Epithelial cell of esophagus (primary cell): ENCODE measurements at places on chromosomes 2 and 18.

GRCh38 chr18:43664487-43665008 lies 387.3 kb upstream of the SYT4 start:
- DNase-seq: no peak

DNA sequence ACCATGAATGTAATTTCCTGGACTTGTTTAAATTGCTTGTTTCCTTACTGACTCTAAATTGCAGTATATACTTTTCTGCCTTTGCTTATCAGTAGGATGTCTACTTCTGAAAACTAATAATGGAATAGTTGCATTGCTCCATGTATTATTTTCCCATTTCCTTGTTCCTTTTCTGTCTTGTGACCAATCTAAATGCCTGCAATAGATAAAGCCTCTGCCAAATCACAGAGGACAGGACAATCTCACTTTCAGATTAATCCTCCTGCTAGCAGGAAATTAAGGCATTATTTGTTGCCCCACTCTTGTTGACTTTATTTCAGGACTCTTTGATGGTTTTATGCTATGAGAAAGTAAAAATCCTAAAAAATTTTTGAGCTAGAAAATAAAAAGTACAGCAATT lies 4.7 kb upstream of the ESCO1 start:
- DNase-seq: no peak

DNA sequence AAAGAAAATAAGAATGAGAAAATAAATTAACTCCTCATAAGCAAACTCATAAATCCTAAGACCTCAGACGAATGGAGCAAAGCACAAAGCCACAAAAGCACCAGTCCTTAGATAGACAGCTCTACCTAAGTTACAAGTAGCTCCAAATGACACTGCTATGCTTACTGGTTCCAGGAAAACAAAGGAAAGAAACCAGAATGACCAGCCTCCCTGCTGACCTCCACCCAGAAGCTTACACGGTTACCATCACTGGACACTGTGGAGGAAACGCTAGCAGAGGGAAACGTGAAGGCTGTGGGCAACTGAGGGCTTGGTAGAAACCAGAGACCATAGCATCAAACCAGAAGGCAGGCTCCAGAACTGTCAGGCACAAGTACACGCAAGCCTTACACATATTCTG lies 67.8 kb downstream of the STK39 start:
- DNase-seq: no peak

- no peak for DNase-seq
Measured at GRCh38 chr2:6927186-6927585, 10.0 kb downstream of the RNF144A start.

DNA sequence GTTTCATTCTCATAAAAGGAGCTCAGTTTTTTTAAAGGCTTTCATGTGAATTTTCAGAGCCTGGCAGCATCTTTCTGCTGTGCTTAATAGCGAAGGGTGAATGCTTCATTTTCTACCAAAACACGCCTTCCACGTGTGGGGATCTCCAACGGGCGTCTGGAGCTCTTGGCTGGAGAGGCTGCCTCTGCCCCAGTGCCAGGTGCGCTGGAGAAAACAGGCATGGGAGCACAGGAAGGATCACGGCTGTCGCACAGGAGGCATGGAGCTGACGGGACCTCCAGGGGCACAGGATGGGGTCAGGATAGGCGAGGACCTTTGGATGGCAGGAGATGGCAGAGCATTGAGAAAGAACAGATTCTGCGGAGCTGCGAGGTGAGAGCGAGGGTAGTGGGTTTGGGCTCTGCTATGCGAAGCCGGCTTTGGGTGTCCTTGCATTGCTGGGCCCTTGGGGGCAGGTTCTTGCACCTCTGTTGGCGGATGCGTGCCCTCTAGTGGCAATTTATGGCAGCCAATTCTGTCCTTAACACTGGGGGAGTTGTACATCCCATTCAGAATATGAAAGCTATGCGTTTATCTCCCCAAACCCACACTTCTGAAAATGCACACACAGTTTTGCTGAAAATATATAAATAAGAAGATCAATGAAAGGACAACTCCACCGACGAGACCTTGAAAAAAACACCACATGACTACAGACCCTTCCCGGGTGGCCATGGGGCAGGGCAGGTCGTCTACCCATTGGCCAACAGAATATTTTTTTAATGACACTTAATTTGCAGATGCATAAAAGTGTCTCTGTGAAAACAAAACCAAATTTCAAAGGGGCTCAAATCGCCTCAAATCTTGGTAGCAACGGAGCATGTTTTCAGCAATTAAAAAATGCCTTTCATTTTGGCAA lies 90.4 kb upstream of the SLC35G4 start:
- peak; percentile 44 for DNase-seq

DNA sequence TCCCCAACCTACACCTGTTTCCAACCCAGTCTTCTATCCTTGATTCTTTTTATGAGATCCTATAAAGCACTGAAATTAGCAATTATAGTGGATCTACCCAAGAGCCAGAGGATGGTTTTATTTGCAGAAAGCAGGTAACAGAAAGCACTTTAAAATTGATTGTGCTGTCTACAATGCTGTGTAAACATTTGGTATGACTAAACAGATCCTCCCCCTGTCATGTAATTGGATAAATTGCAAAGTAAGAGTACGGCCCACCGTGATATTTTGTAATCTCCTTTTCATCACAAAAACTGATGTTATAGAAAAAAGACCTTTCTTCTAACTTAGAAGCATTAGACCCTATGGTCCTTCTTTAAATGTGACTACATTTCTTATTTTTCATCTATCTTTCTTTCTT lies 11.3 kb upstream of the PPP3R1 start:
- DNase-seq: no peak

DNA sequence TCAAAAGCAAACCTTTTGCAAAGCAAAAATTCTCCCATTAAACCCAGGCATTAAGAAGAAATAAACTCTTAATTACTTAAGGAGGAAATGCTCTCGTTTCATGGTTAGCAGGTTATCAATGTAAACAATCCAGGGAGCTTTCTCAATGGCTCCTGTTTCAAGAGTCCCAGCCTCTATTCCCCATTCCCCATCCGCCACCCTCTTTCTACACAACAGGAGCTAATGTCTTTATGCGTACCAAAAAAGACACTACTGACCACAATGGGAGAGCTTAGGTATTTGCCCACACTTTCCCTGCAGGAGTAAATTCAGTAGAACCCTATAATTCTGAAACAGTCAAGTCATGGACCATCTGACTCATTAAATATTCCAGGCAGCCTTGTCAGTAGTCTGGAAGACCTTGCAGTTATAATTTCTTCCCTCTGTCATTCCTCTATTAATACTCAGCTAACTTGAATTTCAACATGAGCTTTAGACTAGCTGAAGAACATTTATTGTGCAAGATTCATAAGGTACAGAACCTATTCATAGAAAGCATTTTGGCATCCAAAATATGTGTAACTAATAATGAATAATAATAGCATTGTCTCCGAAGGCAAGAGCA lies 48.6 kb downstream of the SLC8A1 start:
- peak; percentile 91 for DNase-seq

- DNase-seq: no peak
Measured at GRCh38 chr2:10432311-10433181, 15.6 kb downstream of the ODC1 start.

GRCh38 chr2:169767243-169767888 lies 31.3 kb upstream of the SSB start:
- peak; percentile 71 for DNase-seq

GRCh38 chr2:27920148-27920885 lies 29.8 kb downstream of the BABAM2 start:
- DNase-seq: peak; percentile 40

DNA sequence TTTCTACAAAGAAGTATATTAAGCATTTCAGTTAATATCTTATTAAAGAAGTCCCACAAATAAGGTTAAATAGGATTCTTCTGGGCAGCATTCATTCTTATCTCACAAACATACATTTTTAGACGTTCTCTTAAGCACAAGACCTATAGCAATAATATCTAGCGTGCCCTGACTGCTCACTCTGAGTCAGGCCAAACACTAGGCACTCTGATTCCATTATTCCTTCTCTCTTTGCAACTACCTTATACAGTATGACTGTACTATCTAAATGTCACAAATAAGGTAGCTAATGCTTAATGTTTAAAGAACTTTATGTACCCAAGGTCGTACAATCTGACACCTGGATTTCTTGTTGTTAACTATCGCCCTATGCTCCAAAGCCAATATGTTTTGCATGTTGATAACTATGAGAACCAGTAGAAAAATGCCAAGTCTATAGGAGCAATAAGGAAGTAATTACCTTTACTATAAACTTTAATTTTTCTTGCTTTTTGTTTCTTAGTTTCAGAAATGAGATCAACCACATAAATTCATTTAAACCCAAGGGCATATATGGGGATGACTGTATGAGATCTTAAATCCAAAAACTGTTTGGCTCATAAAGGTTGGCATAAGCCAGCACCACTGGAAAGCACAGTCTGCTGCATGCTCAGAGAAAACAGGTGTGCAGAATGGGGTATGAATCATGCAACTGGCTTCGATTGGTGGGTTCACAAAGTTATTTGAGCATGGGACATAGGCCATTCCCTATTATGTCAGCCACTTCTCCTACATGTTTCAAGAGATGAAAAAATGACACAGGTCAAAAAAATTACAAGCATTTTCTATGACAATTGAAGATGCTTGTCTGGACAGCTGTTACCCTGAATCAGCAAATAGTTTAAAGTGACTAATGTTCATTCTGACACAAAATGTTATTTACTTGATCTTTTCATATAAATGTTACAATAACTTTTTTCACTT lies 352.0 kb downstream of the IRS1 start:
- peak; percentile 95 for DNase-seq

GRCh38 chr2:217387776-217388387 lies 528.0 kb upstream of the TNP1 start:
- no peak for DNase-seq

DNA sequence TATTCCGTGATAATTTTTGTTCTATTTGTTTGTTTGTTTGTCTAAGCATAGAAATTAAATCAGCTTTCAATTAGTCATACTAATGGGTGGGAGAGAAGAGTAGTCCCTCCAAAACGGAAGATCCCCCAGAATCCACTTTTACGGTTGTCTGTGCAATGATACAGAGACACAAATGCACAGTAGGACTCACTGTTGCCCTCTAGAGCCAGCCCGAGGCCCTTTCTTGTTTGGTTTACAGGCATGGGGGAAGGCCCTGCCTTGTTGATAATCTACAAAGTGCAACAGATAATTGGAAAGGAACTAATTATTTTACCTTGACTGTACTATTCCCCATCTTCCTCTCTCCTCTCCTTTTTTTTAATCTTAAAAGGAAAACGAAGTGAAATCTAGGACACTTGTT lies 121.1 kb downstream of the ACOXL start:
- DNase-seq: peak; percentile 44

- DNase-seq: peak; percentile 42
Measured at GRCh38 chr2:26438526-26438925, 36.8 kb downstream of the DRC1 start.

DNA sequence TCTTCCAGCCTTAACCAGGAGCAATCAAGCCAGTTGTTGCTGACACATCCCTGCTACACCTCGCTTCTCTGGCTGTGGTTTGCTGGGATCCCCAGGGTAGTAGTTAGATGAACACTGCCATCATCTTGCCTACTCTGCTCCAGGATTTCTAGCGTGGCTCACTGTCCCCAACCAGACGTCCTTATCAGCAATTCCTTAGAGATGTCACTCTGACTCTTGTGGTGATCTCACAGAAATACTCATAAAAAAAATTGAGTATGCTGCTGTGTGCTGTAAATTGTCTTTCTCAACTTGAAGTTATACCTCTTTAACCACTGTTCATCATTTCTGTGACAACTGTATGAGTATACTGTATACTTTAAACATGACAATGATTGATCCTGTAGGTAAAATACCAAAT lies 63.2 kb downstream of the PLCL1 start:
- DNase-seq: no peak

GRCh38 chr18:2680216-2680792 lies 24.8 kb downstream of the SMCHD1 start:
- peak; percentile 2 for DNase-seq

DNA sequence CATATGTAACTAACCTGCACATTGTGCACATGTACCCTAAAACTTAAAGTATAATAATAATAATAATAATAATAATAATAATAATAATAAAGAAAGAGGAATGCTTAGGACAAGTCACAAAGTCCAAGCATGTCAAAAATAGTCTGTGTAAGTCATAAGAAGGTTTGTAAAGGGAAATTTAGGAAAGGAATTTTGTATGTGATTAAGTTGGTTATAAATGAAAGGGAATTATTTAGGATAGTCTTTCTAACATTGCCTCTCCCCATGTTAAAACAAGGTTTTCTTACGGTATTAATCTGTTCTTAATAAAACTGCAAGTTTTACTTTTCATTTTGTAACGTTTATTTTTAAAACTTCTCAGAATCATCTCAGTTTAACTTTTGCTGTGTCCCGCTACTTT lies 62.8 kb downstream of the SESTD1 start:
- DNase-seq: peak; percentile 13

DNA sequence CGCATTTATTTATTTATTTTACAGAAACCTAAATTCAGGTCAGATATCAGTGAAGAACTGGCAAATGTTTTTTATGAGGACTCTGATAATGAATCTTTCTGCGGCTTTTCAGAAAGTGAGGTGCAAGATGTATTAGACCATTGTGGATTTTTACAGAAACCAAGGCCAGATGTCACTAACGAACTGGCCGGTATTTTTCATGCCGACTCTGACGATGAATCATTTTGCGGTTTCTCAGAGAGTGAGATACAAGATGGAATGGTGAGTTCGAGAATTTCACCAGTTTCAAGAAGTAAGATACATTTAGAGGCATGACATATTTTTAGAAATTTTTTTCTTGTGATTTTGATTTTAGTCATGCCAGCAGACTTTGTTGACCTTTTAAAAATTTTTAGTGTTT lies 4.6 kb downstream of the CDCA7 start:
- DNase-seq: no peak

DNA sequence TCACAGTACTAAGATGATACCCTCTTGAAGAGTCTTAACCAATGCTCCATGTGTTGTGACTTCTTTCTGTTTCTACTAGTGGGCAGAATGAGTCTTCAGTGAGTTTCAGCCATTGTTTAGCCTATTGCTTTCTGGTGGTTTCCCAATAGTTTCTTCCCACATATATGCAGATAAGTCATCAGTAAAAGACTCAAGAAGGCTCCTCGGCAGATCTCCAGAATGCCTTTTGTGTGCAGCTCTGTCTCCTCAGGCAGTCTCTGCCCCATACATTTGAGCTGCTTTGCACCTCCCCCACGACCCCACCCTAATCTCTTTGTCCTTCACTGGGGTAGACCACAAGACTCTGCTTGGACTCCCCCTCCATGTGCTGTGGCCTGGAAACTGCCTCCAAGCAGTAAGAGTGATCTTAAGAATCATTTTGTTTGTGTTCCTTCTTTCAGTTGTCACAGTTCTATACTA lies 71.6 kb upstream of the CHRNA1 start:
- DNase-seq: peak; percentile 86

GRCh38 chr18:55300421-55300935 lies 287.5 kb downstream of the TCF4 start:
- no peak for DNase-seq
